Fibroblast of skin of scalp (primary cell): ENCODE measurements at places on chromosomes 6 and 20.

GRCh38 chr20:40435146-40435895 is 253.7 kb downstream of the MAFB start:
- DNase-seq = no peak

- DNase-seq = no peak
Measured at GRCh38 chr6:42690872-42691271, 31.5 kb downstream of the PRPH2 start.

DNA sequence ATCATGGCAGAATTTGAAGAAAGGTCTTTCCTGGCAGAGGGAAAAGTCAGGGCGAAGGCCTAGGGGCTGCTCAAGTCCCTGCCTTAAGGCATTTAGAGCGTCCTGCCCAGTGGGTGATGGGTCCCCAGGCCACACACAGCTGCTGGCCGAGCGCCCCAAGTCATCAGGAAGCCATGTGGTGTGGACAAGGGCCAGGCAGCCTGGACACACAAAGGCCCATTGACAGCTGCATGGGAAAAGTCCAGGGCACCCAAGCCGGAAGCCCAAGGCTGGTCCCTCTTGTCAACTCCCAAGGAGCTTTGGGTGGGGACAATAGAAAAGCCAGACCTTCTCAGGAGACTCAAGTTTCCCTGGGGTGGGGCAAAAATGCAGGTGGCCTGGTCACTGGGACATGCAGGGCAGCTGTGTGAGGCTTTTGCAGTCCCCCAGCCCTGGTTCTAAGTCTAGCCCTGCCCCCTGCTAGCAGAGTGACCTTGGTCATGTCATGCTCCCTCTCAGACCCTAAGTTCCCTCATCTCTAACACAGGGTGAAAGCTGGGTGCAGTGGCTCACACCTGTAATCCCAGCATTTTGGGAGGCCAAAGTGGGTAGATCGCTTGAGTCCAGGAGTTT is 44.3 kb upstream of the PTGIS start:
- no peak for DNase-seq

- no peak for DNase-seq
Measured at GRCh38 chr6:109672839-109673238, 18.2 kb downstream of the AK9 start.

DNA sequence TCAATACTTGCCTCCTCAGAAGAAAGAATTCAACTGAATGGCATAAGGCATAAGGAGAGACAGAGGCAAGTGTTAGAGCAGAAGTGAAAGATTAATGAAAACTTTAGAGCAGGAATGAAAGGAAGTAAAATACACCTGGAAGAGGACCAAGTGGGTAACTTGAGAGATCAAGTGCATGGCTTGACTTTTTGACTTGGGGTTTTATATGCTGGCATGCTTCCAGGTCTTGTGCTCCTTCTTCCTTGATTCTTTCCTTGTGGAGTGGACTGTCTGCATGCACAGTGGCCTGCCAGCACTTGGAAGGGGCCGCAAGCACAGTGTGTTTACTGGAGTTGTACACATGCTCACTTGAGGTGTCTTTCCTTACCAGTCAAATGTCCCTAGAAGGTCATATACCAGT is 222.1 kb upstream of the UFL1 start:
- DNase-seq = no peak

- no peak for DNase-seq
Measured at GRCh38 chr6:117956386-117956785, 49.3 kb downstream of the SLC35F1 start.

- DNase-seq = no peak
Measured at GRCh38 chr6:46240866-46241565, 70.2 kb upstream of the ENPP5 start.
